ENCODE measurements at places on chromosomes 4 and X. TPM values are rescaled to one million over a fixed set of nuclear protein-coding genes. Genes with fewer than 3 reads are reported as not detected.

MAGEC3 gene
- total RNA-seq, result not detected

SPANXA1 gene
- not detected for total RNA-seq

GRSF1 gene
- total RNA-seq, result 47.8 TPM

NUDT10 gene
- total RNA-seq, result 0.31 TPM

ASB12 gene
- total RNA-seq, result 0.10 TPM

PRDM5 gene
- 0.94 TPM for total RNA-seq

SPON2 gene
- total RNA-seq, result 25.5 TPM

VGLL1 gene
- not detected for total RNA-seq

JAKMIP1 gene
- total RNA-seq, result 1.4 TPM

TLR7 gene
- total RNA-seq, result 3.0 TPM

JCHAIN gene
- 45.8 TPM for total RNA-seq

ARHGAP6 gene
- total RNA-seq, result 5.4 TPM

MTTP gene
- total RNA-seq, result 0.63 TPM

ITGB1BP2 gene
- total RNA-seq, result 0.84 TPM

VSIG4 gene
- 1.6 TPM for total RNA-seq

CABS1 gene
- total RNA-seq, result not detected

All from mononuclear cell (primary cell).